ENCODE measurements at places on chromosomes 7 and 10. TPM values are rescaled to one million over a fixed set of nuclear protein-coding genes. Genes with fewer than 3 reads are reported as not detected.

DNA sequence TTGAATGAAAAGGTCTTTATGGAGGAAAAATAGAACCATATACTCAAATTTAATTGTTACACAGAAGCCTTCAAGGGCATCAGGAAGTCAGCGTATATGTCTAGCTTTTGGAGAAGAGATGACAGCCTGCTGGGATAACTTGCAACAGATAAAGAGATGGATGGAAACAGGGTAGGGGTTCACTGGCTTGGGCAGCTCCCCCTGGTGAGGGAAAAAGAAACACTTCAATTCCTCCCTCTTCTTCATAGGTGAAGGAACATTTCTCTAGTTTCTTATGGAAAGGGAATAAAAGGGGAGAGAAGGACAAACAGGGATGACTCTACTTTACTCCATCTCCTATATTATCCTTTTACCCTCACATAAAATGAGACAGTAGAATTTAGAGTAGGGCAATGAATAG, 635.7 kb downstream of the PHTF2 start:
- H3K27ac ChIP-seq = no peak overlapping the region
- no peaks in the 10 kb centered on the region for H3K36me3 ChIP-seq
- no peak overlapping the region for H3K4me3 ChIP-seq
- DNase-seq = no peak

The SMKR1 gene
- total RNA-seq = 17.1 TPM

The OR13A1 gene
- total RNA-seq = not detected

DNA sequence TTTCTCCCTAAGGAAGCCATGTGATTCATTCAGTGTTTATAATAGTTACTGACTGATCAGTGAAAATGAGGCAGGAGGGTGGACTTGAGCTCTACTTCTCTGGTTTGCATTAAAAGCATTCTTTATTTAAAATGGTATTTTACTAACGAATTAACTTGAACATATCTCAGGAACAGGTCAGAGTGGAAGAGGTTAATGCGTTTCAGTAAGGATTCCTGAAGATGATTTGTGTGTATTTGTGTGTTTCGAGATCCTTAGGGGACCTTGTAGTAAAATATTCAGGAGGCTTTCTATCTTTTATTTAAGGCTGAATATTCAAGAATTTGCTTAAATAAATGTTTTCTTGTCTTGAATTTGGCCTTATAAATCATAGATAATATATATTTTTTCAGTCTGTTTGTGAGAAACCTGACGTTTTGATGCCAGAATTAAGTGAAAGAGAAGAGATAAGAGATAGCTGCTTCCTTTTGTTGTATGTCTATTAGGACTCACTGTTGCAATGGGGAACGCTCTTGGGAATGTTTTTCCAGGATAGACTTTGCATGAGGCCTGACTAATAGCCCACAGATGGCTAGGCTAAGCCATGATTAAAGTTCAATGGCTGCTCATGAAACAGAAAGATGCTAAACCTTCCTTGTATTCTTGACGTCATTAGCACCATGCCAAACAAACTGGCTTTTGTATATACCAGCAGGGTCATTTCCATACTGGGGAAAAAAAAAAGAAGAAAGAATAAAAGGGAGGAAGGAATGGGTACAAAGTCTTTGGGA, 93.8 kb upstream of the MTPN start:
- H3K36me3 ChIP-seq = no peaks in the 10 kb centered on the region
- H3K4me1 ChIP-seq = no peaks in the 10 kb centered on the region
- no peak for DNase-seq
- no peak overlapping the region for H3K4me3 ChIP-seq
- H3K27me3 ChIP-seq = peaks cover 17% of the 10 kb centered on the region

GRCh38 chr10:71899665-71900412, 48.8 kb upstream of the PSAP start:
- no peaks in the 10 kb centered on the region for H3K4me1 ChIP-seq
- H3K27me3 ChIP-seq = no peaks in the 10 kb centered on the region
- H3K36me3 ChIP-seq = no peaks in the 10 kb centered on the region
- H3K4me3 ChIP-seq = no peak overlapping the region
- DNase-seq = no peak
- H3K27ac ChIP-seq = no peak overlapping the region

Measured in MCF 10A (cell line).